ENCODE measurements at places on chromosomes 3 and 15. TPM values are rescaled to one million over a fixed set of nuclear protein-coding genes. Genes with fewer than 3 reads are reported as not detected.

Gene GXYLT2
- 38.7 TPM for polyA plus RNA-seq

GRCh38 chr3:20197775-20198174 lies 11.8 kb upstream of the SGO1 start:
- no peak for DNase-seq

Gene CCDC9B
- polyA plus RNA-seq, result 18.6 TPM

DNA sequence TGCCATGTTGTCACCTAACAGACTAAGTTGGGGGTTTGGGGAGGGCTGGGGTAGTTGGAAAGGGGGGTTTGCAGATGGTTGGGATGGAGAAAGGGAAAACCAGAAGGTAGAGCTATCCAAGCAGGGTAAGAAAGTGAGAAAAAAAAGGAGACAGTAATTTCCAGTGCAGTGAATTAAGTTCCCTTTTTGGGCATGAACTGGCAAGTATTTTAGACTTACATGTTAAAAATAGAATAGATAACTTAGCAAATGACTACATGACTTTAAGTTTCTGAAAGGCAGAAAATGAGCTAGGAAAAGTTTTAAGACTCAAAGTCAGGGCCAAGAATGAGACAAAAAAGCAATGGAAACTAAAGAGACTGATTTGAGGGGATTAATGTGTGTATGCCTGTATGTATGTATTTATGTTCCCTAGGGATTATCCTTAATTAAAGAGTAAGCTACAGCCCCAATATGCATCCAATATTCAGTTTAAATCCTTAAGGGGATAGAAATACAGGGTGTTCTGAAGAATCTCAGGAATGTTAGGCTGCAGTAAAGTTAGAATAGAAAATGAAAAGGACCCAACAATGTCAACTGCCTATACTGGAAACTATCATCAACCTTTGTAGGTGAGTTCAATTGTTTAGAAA lies 285.2 kb upstream of the MME start:
- DNase-seq, result no peak

Gene LRRC31
- not detected for polyA plus RNA-seq

GRCh38 chr3:144403040-144403457 lies 431.4 kb downstream of the DIPK2A start:
- no peak for DNase-seq

DNA sequence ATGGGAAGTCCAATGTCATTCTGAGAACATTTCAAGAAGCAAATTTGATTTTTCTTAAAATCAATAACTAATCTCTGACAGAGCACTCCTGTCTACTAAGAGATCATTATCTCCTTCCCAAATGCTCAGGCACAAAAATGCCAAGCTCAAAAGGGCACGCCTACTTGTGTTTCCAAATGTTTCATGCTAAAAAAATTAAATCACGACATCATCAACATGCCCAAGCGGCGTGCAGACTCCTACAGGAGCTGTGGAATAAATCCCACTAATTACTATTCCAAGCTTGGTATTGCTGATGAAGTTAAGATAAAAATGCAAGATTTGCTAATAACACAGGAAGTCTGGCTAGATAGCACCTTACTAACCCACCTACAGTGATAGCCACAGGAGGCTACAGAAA lies 140.8 kb downstream of the OSBPL10 start:
- DNase-seq, result no peak

- DNase-seq, result no peak
These were observed 382.5 kb upstream of the CBLB start for GRCh38 chr3:106251160-106251892.

GRCh38 chr3:186251948-186252619 lies 110.0 kb downstream of the DGKG start:
- DNase-seq, result no peak

DNA sequence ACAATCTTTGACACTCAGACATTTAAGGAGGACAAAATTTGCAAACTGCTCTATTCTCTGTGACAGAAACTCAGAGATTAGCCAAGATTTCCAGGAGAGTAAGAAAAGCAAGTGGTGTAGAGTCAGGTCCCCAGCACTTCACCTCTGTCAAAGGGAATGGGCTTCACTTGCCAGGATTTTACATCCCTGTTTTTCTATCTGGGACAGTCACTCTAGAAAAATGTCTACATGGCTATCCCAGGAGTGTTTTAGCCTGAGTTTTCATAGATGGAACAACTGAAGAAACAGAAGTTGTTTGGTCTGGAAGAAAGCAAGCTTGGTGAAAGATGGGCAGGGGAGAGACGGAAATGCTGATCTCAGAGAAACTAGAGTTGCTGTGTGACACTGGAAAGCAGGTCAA lies 3.0 kb downstream of the FAM219B start:
- DNase-seq, result no peak

- no peak for DNase-seq
These were observed 179.9 kb downstream of the PLOD2 start for GRCh38 chr3:145981056-145981455.

Data from muscle of back (tissue), 13 donors.